ENCODE measurements at places on chromosomes 5 and 9. TPM values are rescaled to one million over a fixed set of nuclear protein-coding genes. Genes with fewer than 3 reads are reported as not detected.

DNA sequence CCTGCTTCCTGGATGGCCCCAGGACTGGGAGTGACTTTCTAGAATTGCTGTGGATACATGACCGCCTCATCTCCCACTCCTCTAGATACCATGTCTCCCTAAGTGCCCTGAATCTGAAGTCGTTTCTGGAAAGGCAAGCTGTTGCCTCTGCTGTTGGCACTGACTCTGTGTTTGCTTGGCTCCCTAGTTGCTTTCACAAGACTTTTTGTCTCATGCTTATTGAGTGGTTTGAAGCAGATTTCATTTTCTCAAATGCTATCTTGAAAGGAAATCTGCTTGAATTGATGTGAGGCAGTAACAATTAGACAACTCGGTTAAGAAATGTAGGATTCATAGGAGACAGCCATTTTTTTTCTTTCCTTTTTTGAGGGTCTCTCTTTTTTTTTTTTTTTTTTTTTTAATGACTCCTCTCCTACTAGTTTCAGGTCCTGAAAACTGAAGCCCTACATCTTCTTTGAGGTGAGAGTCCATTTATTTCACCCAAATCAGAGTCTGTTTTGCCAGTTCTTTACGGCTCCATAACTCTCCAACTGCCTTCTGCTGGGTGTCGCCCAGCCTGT, 65.9 kb downstream of the PRDM6 start:
- no peak for DNase-seq

LRRC19 gene
- not detected for total RNA-seq

LCN9 gene
- total RNA-seq: not detected

PCDHGB7 gene
- 14.3 TPM for total RNA-seq

GRCh38 chr9:84935528-84936117, 266.1 kb downstream of the NTRK2 start:
- DNase-seq: no peak

GHR gene
- 12.7 TPM for total RNA-seq

GPX8 gene
- 39.4 TPM for total RNA-seq
